Heart left ventricle (tissue), 16 donors: ENCODE measurements at places on chromosomes 6 and 20.

- peak overlapping the region; percentile 4 for H3K27ac ChIP-seq
- no peaks in the 10 kb centered on the region for H3K36me3 ChIP-seq
- H3K27me3 ChIP-seq = no peaks in the 10 kb centered on the region
- no peak overlapping the region for H3K4me3 ChIP-seq
Measured at GRCh38 chr6:148521158-148521557, 178.5 kb downstream of the SASH1 start.

DNA sequence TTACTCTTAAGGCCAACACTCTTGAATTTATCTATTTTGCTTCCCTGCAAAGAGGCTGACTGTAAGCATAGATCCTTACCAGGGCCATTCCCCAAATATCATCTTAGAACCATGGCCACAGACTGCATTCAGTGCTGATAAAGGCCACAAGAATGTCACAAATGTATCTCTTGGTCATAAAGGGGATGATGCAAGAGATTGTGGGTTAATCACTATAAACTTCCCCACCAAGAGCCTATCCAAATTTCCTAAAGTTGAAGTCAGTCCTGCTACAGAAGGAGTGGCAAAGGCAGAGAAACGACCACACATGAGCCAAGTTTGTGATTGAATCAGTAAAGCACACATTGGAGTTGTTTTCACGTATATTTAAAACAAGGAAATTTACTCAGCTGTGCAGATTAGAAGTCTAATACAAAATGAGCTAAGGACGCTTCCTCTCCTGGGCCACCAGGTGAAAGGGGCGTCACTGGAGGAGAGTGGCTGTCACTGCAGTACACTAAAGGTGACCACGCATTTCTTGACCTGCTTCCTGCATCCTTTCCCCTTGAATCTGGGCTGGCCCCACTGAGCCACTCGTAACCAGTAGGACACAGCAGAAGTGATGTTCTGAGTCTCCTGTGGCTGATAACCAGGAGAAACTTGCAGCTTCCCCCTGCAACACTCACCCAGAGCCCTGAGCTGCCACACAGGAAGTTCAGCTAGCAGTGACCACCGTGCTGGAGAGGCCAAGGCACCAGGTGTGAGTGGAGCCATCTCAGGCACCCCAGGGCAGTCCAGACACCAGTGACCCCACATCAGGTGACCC is 181.9 kb downstream of the SYNDIG1 start:
- DNase-seq = no peak
- no peaks in the 10 kb centered on the region for H3K4me1 ChIP-seq
- H3K27ac ChIP-seq = no peak overlapping the region
- no peaks in the 10 kb centered on the region for H3K27me3 ChIP-seq

GRCh38 chr6:52106994-52107393 is 19.6 kb upstream of the PKHD1 start:
- H3K4me1 ChIP-seq = no peaks in the 10 kb centered on the region
- no peak overlapping the region for H3K27ac ChIP-seq
- no peak for DNase-seq
- no peak overlapping the region for H3K4me3 ChIP-seq

DNA sequence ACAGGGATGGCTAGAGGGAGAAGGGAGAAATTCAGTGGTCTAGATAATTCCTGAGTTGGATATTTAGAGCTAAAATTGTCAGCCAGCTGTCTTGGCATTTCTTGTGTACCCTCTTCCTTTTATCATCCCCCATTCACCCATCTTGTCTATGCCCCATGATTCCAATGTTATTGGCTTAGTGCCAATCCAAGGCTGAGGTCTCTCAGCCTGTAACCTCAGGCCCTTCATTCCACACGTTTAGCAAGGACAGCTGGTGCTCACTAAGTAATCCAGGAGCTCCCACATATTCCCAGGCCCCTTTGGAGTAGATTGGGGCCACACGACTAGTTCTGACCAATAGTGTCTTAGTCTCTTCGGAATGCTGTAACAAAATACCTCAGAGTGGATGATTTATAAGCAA is 112.4 kb upstream of the ATXN1 start:
- H3K4me1 ChIP-seq = no peaks in the 10 kb centered on the region
- no peaks in the 10 kb centered on the region for H3K36me3 ChIP-seq
- H3K27me3 ChIP-seq = no peaks in the 10 kb centered on the region
- H3K4me3 ChIP-seq = no peak overlapping the region
- DNase-seq = no peak

GRCh38 chr20:16459019-16459700 is 114.1 kb downstream of the KIF16B start:
- peak; percentile 43 for DNase-seq
- no peaks in the 10 kb centered on the region for H3K36me3 ChIP-seq
- H3K27me3 ChIP-seq = no peaks in the 10 kb centered on the region
- peaks cover 14% of the 10 kb centered on the region for H3K4me1 ChIP-seq

DNA sequence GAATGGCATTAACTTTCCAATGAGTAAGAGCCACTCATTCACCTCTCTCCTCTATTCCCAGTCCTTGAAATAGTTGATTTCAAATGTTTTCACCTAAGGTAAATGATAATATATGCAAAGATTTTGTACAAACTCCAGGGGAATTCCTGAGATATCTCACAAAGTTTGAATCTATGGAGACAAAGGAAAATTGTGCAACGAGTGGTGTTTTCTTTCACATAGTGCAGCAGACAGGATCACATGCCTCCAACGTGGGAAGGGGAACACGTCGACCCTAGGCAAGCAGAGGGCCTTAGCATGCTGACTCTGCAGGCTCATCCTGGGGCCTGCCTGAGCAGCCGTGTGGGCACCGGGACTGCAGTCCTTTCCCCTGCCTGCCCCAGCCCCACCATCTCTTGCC is 195.6 kb upstream of the THBS2 start:
- no peak for DNase-seq
- no peak overlapping the region for H3K27ac ChIP-seq
- no peaks in the 10 kb centered on the region for H3K4me1 ChIP-seq
- H3K36me3 ChIP-seq = no peaks in the 10 kb centered on the region
- no peak overlapping the region for H3K4me3 ChIP-seq
- H3K27me3 ChIP-seq = no peaks in the 10 kb centered on the region

GRCh38 chr20:5881703-5882102 is 68.6 kb downstream of the TRMT6 start:
- DNase-seq = no peak
- H3K4me3 ChIP-seq = no peak overlapping the region
- no peaks in the 10 kb centered on the region for H3K36me3 ChIP-seq
- no peaks in the 10 kb centered on the region for H3K27me3 ChIP-seq

- no peaks in the 10 kb centered on the region for H3K27me3 ChIP-seq
- DNase-seq = no peak
- no peak overlapping the region for H3K4me3 ChIP-seq
- no peaks in the 10 kb centered on the region for H3K4me1 ChIP-seq
- no peak overlapping the region for H3K27ac ChIP-seq
Measured at GRCh38 chr20:6841128-6841527, 73.6 kb downstream of the BMP2 start.

GRCh38 chr6:71403422-71404134 is 115.0 kb downstream of the OGFRL1 start:
- H3K27me3 ChIP-seq = no peaks in the 10 kb centered on the region
- H3K27ac ChIP-seq = peak overlapping the region; percentile 59
- no peak for DNase-seq
- H3K36me3 ChIP-seq = no peaks in the 10 kb centered on the region
- H3K4me3 ChIP-seq = peak overlapping the region; percentile 18

GRCh38 chr20:53922901-53923314 is 147.5 kb downstream of the BCAS1 start:
- H3K4me1 ChIP-seq = peaks cover 57% of the 10 kb centered on the region
- no peaks in the 10 kb centered on the region for H3K36me3 ChIP-seq
- DNase-seq = no peak
- H3K27me3 ChIP-seq = no peaks in the 10 kb centered on the region

- no peak for DNase-seq
- peaks cover 59% of the 10 kb centered on the region for H3K4me1 ChIP-seq
- H3K4me3 ChIP-seq = no peak overlapping the region
- no peaks in the 10 kb centered on the region for H3K36me3 ChIP-seq
- H3K27me3 ChIP-seq = no peaks in the 10 kb centered on the region
Measured at GRCh38 chr20:47559141-47559540, 57.5 kb downstream of the NCOA3 start.

- no peaks in the 10 kb centered on the region for H3K4me1 ChIP-seq
- no peak overlapping the region for H3K27ac ChIP-seq
- H3K4me3 ChIP-seq = no peak overlapping the region
- DNase-seq = no peak
- H3K27me3 ChIP-seq = no peaks in the 10 kb centered on the region
- no peaks in the 10 kb centered on the region for H3K36me3 ChIP-seq
Measured at GRCh38 chr20:11499101-11499634, 418.5 kb upstream of the BTBD3 start.

DNA sequence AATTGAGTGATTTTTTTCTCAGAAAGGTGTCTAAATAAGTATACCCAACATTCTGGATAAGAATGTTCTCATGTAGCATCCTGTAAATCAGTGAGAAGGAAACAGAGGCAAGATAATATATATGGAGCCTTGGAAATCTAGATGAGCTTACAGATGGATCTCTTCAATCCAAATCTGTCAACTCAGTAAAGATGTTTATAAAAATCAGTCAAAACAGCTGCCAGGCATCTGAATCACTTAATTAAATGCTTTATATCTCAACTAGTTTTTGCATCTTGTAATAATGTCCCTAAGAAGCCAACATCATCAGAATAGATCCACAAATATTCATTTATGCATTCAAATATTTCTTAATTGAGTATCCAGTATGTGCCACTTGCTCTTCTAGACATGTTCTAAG is 300.2 kb downstream of the KHDC1L start:
- H3K4me3 ChIP-seq = no peak overlapping the region
- H3K4me1 ChIP-seq = no peaks in the 10 kb centered on the region
- no peaks in the 10 kb centered on the region for H3K27me3 ChIP-seq
- no peak overlapping the region for H3K27ac ChIP-seq
